Heart left ventricle (tissue), 16 donors: ENCODE measurements at places on chromosomes 13 and 19.

GRCh38 chr13:74747186-74747955, 613.2 kb upstream of the KLF12 start:
- no peak for DNase-seq

DNA sequence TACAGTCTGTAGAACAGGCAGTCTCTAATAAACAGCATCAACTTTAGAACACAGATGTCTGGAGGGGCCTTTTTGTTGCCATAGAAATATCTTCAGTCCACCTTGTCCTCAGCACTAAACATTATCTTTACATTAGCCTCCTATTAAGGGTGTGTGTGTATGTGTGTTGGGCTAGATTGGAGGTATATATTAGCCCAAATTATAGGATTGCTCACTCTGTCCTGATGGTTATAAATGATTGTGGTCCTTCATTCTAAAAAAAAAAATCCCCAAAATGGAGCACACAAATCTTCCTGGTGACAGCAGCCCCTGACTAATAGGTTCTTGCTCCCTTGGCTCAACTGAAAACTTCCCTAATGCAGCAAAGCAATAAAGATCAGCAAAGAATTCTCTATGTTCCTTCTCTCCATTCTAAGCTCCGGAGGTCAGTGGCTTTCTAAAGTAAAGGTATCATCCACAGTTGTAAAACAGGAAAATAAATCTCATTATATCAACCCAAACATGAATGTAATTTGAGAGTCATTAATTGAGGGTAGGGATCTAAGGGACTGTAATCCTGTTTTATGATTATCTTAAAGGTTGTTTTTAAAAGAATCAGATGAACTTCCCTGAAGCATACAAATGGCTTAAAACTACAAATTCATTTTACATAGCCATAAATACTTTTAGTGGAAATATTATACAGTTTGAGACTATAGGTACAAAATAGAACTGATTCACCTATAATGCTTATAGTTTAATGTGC, 232.7 kb downstream of the KLF12 start:
- no peak for DNase-seq

- DNase-seq, result no peak
Measured at GRCh38 chr13:102999499-102999898, 66.7 kb downstream of the SLC10A2 start.

DNA sequence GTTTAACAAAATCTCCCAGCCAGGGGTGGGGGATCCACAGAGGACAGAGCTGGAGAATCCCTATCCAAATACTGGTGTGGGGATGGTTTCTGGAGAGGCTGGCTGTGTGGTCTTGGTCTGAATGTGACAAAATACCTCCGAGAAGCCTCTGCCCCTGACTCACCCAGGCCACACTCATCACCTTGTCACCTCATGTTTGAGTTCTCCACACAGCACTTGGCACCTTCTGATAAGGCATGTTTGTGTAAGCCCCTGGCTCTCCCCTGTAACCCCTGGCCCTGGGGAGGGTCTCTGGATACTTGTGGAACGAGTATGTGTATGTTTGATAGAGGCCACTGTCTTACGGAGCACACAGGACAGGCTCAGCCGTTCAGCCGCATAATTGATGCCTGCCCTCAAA, 14.7 kb downstream of the TECR start:
- DNase-seq, result no peak

DNA sequence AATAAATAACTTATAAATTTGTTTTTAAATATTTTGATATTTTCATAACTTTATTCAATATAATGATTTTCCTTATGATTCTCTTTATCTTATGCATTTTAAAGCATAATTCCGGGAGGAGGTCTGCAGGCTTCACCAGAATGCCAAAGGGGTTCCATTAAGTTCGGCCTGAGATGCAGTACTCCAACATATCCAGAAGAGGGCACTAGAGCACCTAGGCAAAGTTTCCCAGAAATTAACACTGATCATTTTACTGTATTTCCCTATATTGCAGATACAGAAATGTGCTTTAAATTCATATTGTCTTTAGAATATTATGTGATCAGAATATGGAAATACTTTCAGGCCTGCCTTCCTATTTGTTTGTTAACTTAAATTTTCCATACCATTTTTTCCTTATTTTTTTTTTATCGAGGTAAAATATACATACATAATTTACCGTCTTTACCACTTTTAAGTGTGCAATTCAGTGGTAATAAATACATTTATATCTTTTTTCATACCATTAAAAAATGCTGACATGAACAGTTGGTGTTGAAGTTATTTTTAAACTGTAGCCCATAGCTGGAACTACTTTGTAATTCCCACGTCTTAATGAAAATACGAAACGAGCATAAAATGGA, 58.9 kb upstream of the TM9SF2 start:
- no peak for DNase-seq
